ENCODE measurements at places on chromosomes 4 and X.
A peak's percentile ranks its signal among the peaks of the same experiment; 100 is the strongest.

GRCh38 chr4:40845154-40845835, 95.5 kb downstream of the NSUN7 start:
- no peak for DNase-seq

DNA sequence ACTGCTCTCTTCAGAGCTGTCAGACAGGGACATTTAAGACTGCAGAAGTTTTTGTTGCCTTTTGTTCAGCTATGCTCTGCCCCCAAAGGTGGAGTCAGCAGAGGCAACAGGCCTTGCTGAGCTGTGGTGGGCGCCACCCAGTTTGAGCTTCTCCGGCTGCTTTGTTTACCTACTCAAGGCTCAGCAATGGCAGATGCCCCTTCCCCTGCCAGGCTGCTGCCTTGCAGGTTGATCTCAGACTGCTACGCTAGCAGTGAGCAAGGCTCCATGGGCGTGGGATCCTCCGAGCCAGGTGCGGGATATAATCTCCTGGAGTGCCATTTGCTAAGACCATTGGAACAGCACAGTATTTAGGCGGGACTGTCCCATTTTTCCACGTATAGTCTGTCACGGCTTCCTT, 371.4 kb upstream of the AMOT start:
- no peak for DNase-seq

DNA sequence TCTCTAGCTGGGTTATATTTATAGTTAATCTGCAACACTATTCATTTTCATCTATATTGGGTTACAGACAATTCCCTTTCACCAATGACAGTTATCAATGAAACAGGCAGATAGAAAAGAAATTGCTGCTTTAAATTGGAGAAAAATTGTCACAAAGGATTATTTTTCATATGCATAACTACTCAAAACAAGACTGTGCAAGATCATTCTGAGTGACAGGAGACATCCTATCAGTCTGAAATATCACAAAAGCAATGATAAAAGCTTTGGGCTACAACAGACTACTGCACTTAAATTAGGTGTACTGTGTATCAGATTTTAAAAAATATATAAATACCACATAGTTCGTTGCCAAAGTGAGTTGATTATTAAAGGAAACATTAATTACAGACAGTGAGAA, 722.6 kb downstream of the ARAP2 start:
- no peak for DNase-seq

DNA sequence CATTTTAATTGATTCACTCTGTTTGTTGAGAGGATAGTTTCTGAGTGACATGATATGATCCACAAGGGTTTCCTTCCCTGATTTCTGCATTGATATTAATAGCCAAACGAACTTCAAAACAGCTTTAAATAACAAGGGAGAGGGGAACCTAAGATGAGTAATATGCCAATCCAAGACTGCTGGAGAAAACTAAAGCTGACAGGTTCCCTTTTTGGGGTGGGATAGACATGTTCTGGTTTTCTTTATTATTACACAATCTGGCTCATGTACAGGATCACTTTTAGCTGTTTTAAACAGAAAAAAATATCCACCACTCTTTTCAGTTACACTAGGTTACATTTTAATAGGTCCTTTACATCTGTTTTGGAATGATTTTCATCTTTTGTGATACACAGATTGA, 182.2 kb downstream of the AR start:
- no peak for DNase-seq

DNA sequence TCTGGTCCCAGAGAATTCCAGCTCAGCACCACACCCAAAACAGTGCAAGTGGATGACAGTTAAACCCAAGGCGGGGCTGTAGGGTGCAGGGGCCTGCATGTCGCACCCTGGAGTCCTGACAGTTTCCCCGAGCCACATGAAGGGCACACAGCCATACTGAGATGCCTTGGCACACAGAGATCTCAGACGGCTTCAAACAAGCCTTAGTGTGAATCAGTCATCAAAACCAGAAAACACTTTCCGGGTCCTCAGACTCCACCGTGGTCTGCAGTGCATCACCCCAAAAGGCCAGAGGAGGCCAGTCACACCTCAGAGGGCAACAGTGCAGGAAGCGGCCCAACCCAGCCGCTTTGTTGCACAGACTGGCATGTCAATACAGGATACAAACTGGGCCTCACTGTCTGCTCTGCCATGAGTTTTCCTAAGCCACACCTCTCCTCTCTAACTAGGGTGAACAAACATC, 64.6 kb upstream of the ENPP6 start:
- peak; percentile 78 for DNase-seq

DNA sequence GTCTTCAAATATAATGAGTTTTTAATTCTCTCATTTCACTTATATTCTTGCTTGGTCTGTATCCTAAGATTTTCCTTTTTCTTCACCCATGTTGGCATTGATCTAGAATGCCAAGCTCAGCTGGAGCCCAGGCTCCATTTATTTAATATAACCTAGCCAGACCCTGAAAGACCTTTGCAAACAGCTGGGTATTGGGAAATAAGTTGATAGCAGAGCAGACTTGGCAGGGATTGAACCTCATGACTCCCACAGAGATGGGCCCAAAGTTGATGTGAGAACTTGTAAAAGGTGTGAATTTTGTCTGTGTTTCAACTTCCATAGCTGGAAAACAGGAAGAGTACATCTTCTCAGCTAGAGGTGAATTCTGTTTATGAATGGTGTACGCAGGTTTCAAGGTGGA, 59.5 kb downstream of the SH2D1A start:
- DNase-seq: no peak

DNA sequence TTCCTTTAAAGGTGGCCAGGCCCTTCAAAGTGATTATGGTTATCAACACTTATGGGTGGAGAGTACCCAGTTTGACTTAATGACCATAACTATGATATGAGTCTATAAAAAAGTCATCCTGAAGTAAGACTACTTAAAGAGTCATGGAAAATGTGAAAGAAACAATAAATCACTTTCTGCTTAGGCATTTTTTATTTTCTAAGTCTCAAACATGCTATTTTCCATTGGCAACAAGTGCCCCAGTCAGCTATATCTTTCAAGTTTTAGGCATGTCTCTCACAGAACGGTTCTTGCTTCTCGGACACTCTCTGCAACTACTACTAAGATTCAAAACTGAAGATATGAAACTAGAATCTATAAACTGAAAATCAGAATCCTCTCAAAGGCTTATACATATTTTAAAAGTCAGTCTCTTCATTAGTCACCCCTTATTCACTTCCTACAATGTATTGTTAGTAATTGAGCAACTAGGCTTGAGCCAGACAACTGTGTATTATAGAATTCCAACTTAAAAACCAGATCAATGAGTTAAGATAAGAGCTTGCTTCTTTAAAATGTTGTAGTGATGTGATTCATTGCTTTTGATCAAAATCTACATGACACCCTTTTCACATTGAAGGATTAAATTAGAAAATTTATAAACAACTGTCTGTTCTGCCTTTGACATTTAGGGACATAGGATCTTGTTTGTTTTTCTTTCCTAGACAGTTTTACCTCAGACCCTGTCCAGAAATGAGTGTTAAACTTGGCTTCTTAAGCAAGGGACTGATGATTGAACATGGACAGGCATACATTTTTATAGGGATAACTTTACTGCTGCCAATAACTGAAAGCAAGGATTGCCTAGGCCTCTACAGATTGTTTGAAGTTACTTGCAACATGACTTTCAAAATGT, 2.9 kb downstream of the ANTXR2 start:
- no peak for DNase-seq

- no peak for DNase-seq
These were observed 454.9 kb upstream of the FAT1 start for GRCh38 chr4:187178587-187178986.

DNA sequence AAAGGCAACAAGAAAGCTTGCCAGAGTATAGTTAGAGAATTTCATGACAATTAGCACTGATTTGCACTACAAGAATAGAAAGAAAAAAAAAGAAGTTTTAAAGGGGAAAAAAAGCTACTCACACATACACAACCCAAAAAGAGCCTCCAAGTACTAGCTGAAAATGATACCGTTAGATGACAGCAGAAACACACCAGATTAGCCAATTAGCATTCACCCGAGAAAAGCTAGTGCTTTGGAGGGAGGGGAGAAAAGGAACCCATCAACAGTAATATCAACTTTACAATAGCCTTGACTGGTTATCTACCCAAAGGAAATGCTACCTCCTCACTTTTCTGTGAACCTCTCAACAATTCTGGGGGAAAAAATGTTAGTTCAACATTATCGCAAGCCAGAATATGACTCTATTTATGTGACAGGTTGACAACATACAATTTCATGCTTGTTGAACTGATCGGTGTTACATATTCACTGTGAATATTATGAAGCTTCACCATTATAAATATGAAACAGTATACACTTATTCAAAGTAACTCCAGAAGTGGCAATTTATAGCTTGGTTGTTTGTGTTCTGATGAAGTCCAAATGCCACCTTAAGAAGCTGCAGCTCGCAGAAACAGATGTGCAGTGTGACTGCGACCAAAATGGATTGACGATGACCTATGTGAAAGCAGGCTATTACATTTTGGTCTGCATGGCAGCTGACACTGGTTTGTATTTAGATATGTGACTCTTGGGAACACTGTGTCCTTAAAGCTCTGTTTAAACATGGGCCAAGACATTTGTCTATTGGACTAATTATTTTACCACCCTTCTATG, 15.9 kb downstream of the PPARGC1A start:
- no peak for DNase-seq

DNA sequence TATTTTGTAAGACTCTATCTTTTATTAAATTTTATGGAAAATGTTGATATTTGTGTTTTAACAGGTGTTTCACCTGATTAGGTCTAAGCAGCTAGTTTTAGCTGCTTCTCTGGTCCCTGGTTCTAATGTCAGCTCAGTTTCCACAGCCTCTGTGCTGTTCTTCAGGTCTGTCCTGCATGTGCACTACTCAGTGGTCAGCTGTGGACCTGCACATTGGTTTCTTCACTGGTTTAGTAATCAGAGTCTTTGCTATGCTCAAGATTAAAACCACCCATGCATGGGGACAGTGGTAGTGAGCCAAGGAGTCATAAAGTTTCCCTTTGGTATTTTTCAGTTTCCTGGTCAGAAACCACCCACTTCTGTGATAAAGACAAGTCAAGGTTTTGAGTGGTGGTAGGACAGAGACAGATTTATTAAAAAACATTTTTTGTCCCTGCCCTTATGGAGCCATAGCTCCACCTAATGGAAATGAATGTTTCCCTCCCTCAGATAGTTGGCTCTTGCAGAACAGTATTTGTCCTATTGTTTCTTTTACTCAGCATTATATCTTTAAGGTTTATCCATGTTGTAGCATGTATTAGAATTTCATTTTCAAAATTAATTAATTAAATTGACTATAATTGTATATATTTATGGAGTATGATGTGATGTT, 36.8 kb upstream of the VBP1 start:
- no peak for DNase-seq

DNA sequence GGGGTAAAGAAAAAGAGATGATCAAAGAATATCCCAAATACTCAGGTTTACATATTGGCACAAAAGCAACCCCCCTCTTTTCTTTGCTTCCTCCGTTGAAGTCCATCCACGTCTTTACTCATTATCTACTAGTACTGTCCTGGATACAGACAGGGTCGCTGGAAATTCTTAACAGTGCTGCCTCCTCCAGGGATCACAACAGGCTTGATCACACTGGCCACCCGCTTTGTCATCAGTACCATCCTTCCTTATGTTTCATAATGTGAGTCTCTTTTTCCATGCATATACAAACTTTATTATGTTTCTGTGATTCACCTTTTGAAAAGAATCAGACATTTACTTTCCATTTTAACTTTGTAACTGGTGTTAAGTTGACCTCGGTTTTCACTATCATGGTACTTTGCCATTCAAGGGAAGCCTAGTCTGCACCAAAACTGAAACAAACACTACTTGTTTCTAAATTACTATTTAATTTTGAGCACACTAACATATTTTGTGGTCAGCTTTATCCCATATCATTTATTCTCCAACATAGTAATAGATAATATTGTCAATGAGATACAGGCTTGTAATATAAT, 387.5 kb upstream of the PPP1R2C start:
- no peak for DNase-seq

DNA sequence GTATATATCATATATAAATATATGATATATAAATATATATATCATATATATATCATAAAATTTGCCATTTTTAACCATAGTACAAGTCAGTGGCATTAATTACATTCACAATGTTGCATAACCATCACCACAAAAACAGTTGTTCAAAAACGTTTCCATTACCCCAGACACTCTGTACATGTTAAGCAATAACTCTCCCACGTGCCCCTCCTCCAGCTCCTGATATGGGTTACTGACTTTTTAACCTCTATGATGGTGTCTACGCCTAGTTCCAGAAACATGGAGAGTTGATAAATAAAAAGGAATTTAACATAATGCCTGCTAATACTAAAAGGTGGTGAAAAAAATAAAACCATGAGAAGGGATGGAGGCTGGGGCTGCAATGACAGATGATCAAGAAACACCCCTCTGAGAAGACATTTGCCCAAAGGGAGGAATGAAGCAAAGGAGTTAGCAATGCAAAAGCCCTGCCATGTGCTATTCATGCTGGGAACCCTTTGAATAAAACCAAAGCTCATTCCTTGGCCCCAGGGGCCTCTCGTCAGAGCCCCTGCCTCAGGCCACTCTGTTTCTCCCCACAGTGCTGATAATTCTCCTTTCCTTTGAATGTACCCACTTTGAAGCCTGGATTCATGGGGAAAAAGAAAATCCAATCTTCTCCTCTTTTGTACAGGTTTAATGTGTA, 144.3 kb downstream of the NWD2 start:
- no peak for DNase-seq

DNA sequence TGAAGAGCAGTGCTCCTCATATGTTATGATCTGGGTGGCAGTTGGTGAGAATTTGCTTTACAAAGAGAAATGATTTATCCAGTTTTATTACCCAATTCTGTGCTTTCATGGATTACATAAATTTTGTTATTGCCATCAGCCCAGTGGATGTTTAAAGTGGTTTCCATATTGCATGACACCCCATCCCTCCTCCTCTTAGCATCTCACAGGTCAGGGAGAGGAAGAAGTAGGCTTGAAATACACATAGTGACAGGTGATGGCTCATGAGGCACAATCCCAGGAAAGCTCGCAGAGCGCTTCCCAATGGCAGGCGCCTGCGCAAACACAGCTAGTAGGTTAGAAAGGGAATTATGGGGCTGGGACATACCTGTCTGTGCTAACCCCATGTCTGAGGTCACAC, 47.7 kb upstream of the GATB start:
- no peak for DNase-seq

DNA sequence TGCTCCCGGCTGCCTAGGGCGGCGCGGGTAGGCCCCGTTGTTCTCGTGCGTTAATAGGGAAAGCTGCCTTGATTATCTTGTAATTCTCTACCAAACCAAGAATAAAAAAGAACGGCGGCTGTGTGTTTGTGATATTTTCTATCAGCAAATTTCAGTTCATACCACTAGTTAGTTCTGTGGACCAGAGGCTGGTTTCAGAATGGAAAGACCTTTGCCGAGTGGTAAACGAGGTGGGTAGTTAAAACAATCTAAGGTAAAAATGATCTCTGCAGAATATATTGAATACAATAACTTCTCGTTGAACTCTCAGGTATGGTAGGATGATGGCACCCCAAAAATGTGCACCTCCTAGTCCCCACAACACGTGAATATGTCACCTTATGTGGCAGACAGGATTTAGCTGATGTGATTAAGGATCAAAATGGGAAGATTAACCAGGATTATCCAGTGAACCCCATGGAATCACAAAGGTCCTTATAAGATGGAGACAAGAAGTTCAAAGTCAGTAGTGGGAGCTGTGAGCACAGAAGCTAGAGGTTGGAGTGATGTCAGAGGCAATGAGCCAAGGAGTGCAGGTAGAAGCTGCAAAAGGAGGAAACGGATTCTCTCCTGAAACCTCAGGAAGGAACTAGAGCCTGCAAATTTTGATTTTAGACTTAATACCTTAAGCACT, 574 bp upstream of the CFAP97 start:
- no peak for DNase-seq

GRCh38 chr4:14659286-14659685, 343.0 kb upstream of the CPEB2 start:
- no peak for DNase-seq

Data from CD4-positive, alpha-beta T cell treated with Interleukin-6 for 4 hours (primary cell).